Caco-2 (cell line): ENCODE measurements at places on chromosomes 4 and X.
A peak's percentile ranks its signal among the peaks of the same experiment; 100 is the strongest.

DNA sequence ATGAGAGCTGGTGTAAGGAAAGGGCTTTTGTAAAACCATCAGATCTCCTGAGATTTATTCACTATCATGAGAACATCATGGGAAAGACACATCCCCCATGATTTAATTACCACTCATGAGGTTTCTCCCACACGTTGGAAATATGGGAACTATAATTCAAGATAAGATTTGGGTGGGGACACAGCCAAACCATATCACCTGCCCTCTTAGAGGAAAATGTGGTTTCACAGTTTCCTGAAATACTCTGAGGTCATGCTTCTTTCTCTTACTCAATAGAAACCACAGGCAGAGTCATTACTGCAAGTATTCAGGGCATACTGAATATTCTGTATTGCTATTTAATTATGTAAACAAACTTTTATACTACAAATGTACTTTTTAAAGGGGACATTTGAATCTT lies 1453.3 kb downstream of the PCDH18 start:
- H3K4me1 ChIP-seq: no peaks in the 10 kb centered on the region
- H3K27ac ChIP-seq: no peak overlapping the region
- H3K4me3 ChIP-seq: no peak overlapping the region

- H3K4me3 ChIP-seq: no peak overlapping the region
- no peaks in the 10 kb centered on the region; the same call in 1 of the 2 replicates for H3K36me3 ChIP-seq
- H3K27ac ChIP-seq: no peak overlapping the region
- no peaks in the 10 kb centered on the region for H3K27me3 ChIP-seq
Measured at GRCh38 chr4:139331185-139331584, 28.9 kb upstream of the NDUFC1 start.

GRCh38 chr4:180059216-180059881 lies 2183.9 kb upstream of the TENM3 start:
- no peaks in the 10 kb centered on the region for H3K36me3 ChIP-seq
- no peaks in the 10 kb centered on the region; the same call in 1 of the 2 replicates for H3K27me3 ChIP-seq
- no peak overlapping the region for H3K27ac ChIP-seq
- H3K4me3 ChIP-seq: peak overlapping the region; percentile 43

GRCh38 chr4:174217273-174218126 lies 66.0 kb downstream of the FBXO8 start:
- no peaks in the 10 kb centered on the region for H3K36me3 ChIP-seq
- H3K4me1 ChIP-seq: no peaks in the 10 kb centered on the region
- no peak overlapping the region for H3K27ac ChIP-seq
- no peaks in the 10 kb centered on the region for H3K27me3 ChIP-seq

DNA sequence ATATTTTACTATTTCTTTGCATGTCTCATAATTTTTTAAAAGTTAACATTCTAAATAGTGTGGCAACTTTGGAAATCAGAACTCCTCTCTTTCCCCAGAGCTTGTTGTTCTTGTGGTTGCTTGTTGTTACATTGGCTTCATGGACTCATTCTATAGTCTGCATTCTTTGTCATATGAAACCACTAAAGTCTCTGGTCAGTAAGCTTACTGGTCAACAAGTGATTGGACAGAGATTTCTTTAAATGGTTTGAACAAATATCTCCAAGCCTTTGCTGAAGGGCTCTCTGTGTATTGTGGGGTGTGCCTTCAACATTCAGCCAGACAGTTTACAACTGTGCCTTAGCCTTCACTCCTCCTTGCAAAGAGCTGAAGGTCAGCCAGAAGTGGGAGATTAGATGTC lies 147.2 kb downstream of the OPHN1 start:
- no peak overlapping the region for H3K4me3 ChIP-seq
- no peak for DNase-seq
- H3K36me3 ChIP-seq: no peaks in the 10 kb centered on the region
- H3K27ac ChIP-seq: no peak overlapping the region

- DNase-seq: no peak
- no peak overlapping the region for H3K27ac ChIP-seq
- no peaks in the 10 kb centered on the region for H3K27me3 ChIP-seq
- no peak overlapping the region for H3K4me3 ChIP-seq
Measured at GRCh38 chrX:49910344-49910743, 12.1 kb upstream of the CLCN5 start.

GRCh38 chr4:65791812-65792308 lies 121.6 kb upstream of the EPHA5 start:
- no peaks in the 10 kb centered on the region for H3K27me3 ChIP-seq
- H3K36me3 ChIP-seq: no peaks in the 10 kb centered on the region
- DNase-seq: no peak
- H3K4me3 ChIP-seq: no peak overlapping the region
- H3K27ac ChIP-seq: no peak overlapping the region
- H3K4me1 ChIP-seq: no peaks in the 10 kb centered on the region

DNA sequence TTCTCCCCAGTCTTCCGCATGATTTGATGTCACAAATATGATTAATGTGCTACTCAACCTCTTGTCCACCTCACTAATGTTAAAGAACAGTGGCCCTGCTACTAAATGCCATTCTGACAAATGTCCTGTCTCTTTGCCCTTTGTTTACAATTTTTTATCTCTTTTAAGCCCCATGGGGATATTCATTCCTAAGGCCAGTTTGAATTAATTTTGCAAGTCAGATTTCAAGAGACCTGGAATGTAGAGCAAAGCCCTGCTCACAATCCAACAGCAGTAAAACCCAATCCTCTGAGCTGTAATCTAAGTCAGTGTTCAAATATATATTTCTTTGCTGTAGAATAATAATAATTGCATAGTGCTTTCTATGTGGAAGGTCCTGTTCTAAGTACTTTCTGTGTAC lies 81.2 kb downstream of the LDB2 start:
- H3K27me3 ChIP-seq: no peaks in the 10 kb centered on the region
- H3K4me1 ChIP-seq: no peaks in the 10 kb centered on the region
- no peak for DNase-seq
- H3K27ac ChIP-seq: no peak overlapping the region
- H3K4me3 ChIP-seq: no peak overlapping the region

- no peak for DNase-seq
- H3K4me1 ChIP-seq: no peaks in the 10 kb centered on the region
- H3K27me3 ChIP-seq: no peaks in the 10 kb centered on the region
- no peak overlapping the region for H3K27ac ChIP-seq
Measured at GRCh38 chrX:40247848-40248622, 150.3 kb upstream of the BCOR start.

- H3K27me3 ChIP-seq: no peaks in the 10 kb centered on the region
- peak overlapping the region; percentile 58 for H3K27ac ChIP-seq
- no peak overlapping the region for H3K4me3 ChIP-seq
- peaks cover 2% of the 10 kb centered on the region; the same call in 1 of the 2 replicates for H3K36me3 ChIP-seq
- DNase-seq: no peak
Measured at GRCh38 chr4:41145571-41146078, 68.7 kb downstream of the APBB2 start.

GRCh38 chr4:99468889-99469288 lies 33.7 kb upstream of the ADH7 start:
- H3K27ac ChIP-seq: no peak overlapping the region
- no peak overlapping the region for H3K4me3 ChIP-seq
- DNase-seq: no peak
- no peaks in the 10 kb centered on the region for H3K4me1 ChIP-seq
- H3K36me3 ChIP-seq: no peaks in the 10 kb centered on the region
- H3K27me3 ChIP-seq: no peaks in the 10 kb centered on the region

DNA sequence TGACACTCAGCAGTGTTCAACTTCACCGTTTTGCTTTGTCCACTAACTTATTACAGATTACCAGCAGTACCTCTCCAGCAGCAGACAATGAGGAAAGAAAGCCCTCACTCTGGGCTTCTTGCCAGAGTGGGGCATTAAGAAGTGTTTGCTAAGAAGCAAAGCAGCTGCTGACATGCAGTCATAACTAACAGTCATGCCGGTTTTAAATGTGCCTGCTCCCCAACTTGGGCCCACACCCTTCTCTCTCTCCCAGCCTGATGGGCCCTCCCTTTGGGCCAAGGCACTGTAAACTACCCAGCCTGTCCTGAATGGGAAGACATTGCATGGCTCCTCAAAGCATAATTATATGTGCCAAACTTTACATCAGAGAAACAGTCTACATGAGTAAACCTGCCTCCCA lies 54.6 kb upstream of the HHIP start:
- H3K36me3 ChIP-seq: no peaks in the 10 kb centered on the region
- no peaks in the 10 kb centered on the region for H3K4me1 ChIP-seq
- no peaks in the 10 kb centered on the region for H3K27me3 ChIP-seq
- H3K4me3 ChIP-seq: no peak overlapping the region
- no peak overlapping the region for H3K27ac ChIP-seq

- no peaks in the 10 kb centered on the region for H3K36me3 ChIP-seq
- H3K27ac ChIP-seq: peak overlapping the region; percentile 33
- peak; percentile 25 for DNase-seq
- H3K27me3 ChIP-seq: no peaks in the 10 kb centered on the region
- no peak overlapping the region for H3K4me3 ChIP-seq
Measured at GRCh38 chr4:30950737-30951136, 230.6 kb downstream of the PCDH7 start.

DNA sequence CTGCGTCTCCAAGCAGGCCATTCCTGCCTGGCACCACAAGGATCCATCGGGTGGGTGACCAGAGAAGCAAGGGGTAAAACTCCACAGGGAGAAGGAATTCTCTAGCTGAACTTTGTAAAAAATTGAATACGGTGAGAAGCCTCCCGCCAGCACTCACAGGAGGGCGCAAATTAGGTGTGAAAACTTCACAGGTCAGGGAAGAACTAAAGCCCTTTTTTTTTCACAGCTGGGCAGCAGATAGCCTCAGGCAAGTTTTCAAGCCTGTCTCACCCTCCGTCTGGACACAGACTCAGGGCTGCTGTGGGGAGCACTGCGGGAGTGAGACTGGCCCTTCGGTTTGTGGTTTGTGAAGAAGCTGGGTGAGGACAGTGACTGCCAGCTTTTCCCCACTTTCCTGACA lies 224.1 kb upstream of the FGF16 start:
- H3K4me3 ChIP-seq: no peak overlapping the region
- H3K27me3 ChIP-seq: no peaks in the 10 kb centered on the region
- no peaks in the 10 kb centered on the region for H3K36me3 ChIP-seq
- no peaks in the 10 kb centered on the region for H3K4me1 ChIP-seq

GRCh38 chrX:5236749-5237148 lies 991.9 kb downstream of the NLGN4X start:
- H3K27me3 ChIP-seq: no peaks in the 10 kb centered on the region
- no peak for DNase-seq
- H3K4me1 ChIP-seq: no peaks in the 10 kb centered on the region
- H3K36me3 ChIP-seq: no peaks in the 10 kb centered on the region

- no peak overlapping the region for H3K27ac ChIP-seq
- no peaks in the 10 kb centered on the region for H3K27me3 ChIP-seq
- H3K4me1 ChIP-seq: no peaks in the 10 kb centered on the region
- H3K36me3 ChIP-seq: no peaks in the 10 kb centered on the region
- no peak overlapping the region for H3K4me3 ChIP-seq
Measured at GRCh38 chr4:71269233-71269632, 69.6 kb upstream of the SLC4A4 start.

DNA sequence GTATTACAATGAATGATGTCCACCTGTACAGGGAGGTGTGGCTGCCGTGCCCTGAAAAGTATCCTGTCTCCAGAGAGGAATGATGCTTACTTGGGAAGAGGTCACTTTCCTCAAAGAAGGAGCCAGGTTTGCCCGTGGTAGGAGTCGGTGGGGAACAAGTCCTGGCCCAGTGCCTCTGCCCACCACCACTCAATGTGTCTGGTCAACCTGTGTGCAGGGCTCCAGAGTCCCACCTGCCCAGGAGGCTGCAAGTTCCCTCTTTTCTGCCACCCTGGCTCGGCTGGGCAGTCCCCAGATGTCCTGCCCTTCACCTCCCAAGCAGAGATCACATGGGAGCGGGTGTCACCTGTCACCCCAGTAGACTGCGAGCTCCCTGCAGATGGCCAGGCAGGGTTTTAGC lies 75.4 kb upstream of the C4orf50 start:
- H3K27me3 ChIP-seq: no peaks in the 10 kb centered on the region
- H3K4me3 ChIP-seq: no peak overlapping the region
- H3K27ac ChIP-seq: no peak overlapping the region
- H3K4me1 ChIP-seq: no peaks in the 10 kb centered on the region
- no peak for DNase-seq

GRCh38 chrX:74419864-74420195 lies 1.5 kb upstream of the SLC16A2 start:
- no peak overlapping the region for H3K27ac ChIP-seq
- no peaks in the 10 kb centered on the region for H3K4me1 ChIP-seq
- no peaks in the 10 kb centered on the region for H3K27me3 ChIP-seq
- no peak for DNase-seq
- H3K36me3 ChIP-seq: no peaks in the 10 kb centered on the region
- peak overlapping the region; percentile 46 for H3K4me3 ChIP-seq

GRCh38 chr4:140095694-140096482 lies 58.1 kb downstream of the MAML3 start:
- DNase-seq: no peak
- H3K27ac ChIP-seq: peak overlapping the region; percentile 60
- no peaks in the 10 kb centered on the region for H3K27me3 ChIP-seq
- peaks cover 40% of the 10 kb centered on the region for H3K4me1 ChIP-seq
- H3K4me3 ChIP-seq: no peak overlapping the region
- H3K36me3 ChIP-seq: no peaks in the 10 kb centered on the region

- H3K27me3 ChIP-seq: no peaks in the 10 kb centered on the region
- no peak overlapping the region for H3K27ac ChIP-seq
- no peaks in the 10 kb centered on the region for H3K36me3 ChIP-seq
- no peak overlapping the region for H3K4me3 ChIP-seq
- no peak for DNase-seq
Measured at GRCh38 chr4:68310651-68311247, 39.1 kb downstream of the YTHDC1 start.

DNA sequence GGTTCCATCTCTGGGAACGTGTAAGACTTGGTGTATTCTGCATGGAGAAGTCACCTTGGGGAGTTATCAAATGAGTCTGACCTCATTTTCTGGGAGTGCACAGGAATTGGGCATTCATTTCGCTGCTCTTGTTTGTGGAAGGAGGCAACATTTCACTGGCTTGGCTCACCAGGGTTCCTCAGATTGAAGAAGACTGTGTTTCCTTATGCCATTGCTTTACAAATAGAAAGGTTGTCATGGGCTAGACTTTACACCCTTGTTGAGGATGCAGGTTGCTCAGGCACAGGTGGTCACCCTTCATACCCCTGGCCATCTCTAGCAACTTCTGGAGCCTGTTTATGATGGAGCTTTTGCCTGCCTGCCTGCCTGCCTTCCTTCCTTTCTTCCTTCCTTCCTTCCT lies 114.4 kb downstream of the AASDH start:
- H3K36me3 ChIP-seq: no peaks in the 10 kb centered on the region
- DNase-seq: no peak
- no peak overlapping the region for H3K4me3 ChIP-seq
- H3K27me3 ChIP-seq: no peaks in the 10 kb centered on the region
- no peaks in the 10 kb centered on the region for H3K4me1 ChIP-seq

GRCh38 chr4:40912460-40913184 lies 162.9 kb downstream of the NSUN7 start:
- no peaks in the 10 kb centered on the region; the same call in 1 of the 2 replicates for H3K36me3 ChIP-seq
- no peak overlapping the region for H3K4me3 ChIP-seq
- H3K4me1 ChIP-seq: no peaks in the 10 kb centered on the region
- no peaks in the 10 kb centered on the region for H3K27me3 ChIP-seq

DNA sequence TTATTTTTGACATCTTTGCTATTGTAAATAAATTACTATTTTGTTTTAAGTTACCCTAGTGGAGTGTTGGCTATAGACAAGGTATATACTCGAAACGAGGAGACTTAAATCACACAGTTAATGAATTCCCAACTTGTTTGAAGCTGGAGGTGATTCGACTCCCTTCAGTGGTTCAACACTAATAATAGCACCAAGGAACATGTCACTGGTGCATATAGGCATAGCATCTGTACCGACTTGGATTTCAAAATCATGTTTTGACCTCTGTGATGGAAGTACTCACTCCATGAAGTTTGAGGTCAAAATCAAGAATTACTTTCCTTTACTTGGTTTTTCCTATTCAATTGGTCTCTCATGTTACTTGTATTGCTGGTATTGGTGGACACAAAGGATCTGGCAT lies 66.5 kb downstream of the ZFX start:
- H3K27me3 ChIP-seq: no peaks in the 10 kb centered on the region
- no peak overlapping the region for H3K27ac ChIP-seq
- no peak for DNase-seq
- H3K4me3 ChIP-seq: no peak overlapping the region
- no peaks in the 10 kb centered on the region for H3K4me1 ChIP-seq
